NK-92 treated with Interleukin-12 subunit alpha and Interleukin-12 subunit beta, amount 100 ng/mL, for 24 hours (cell line): ENCODE measurements at places on chromosomes 6 and 20.

DNA sequence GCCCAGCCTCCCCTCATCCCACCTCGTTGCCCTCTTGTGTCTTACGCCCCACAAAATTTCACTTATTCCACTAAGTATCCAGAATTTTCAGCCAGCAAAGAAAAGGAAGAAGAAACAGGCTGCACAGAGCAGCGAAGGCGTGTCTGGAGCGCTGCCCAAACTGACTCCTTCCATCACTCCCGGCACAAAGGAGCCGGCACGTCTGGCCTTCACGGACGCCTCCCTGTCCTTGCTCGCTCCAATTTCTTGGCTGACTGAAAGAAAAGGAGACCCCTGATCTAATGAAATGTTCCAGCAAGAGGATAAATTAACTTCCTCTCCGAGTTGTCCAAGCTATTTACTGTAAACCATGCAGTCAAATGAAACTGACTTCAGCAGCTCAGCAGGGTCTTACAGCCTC, 152.3 kb upstream of the CDH4 start:
- DNase-seq = no peak

DNA sequence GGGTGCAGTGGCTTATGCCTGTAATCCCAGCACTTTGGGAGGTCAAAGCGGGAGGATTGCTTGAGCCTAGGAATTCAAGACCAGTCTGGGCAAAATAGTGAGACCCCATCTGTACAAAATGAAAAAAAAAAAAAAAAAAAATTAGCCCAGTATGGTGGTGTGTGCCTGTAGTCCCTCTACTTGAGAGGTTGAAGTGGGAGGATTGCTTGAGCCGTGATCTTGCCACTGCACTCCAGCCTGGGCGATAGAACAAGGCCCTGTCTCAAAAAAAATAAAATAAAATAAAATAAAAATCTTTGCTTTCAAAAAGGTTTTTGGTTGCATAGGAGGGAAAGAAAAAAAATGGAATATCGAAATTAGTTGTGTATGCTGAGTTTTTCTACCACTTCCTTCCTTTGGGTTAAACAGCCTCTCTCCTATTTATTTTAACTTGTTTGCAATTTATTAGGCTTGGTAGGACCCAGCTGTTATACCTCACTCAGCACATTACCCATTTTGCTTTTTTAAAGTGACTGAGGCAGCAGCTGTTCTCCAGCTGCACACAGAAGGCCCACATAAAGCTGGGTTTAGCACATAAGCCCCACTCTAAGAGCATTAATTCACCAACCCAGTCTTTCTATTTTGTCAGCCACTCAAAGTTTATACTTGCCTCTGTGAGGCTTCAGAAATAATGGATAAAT, 152.3 kb downstream of the ZFAND3 start:
- DNase-seq = no peak

DNA sequence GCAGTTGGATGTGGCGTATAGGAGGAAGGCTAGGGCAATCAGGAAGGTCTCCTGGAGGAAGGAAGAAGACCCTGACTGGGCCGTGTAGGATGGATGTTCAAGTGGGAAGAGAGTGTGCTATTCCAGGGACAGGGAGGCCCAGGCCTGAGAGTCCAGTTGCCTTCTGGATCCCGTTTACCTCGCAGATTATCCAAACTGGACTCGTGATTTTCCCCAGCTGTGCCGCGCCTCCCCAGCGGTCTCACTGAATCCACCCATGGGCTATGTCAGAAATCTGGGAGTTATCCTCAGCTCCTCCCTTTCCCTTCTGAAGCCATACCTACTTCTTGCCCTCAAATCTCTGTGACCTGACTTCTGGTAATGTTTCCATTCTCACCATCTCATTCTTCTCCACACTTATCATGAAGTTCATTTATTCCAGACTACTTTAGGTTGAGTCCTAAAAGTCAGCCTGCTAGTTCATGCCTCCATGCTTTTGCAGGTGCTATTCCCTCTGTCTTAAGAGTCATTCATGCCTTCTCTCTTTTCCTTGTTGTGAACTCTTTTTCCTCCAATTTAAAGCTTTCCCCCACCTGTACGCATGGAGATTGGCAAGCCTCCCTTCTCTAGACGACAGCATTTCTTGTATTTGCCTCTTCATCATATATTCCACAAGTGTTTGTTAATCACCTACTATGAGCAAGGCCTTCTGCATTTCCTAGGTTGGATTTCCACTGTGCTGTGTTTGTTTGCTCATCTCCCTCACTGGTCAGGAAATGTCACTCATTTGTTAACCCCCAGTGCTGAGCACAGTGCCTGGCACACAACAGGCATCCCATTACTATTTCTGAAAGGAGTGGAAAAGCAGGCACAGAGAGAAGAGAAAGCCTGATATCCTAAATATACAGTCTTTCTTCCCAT, 2.7 kb downstream of the SDCBP2 start:
- DNase-seq = no peak

DNA sequence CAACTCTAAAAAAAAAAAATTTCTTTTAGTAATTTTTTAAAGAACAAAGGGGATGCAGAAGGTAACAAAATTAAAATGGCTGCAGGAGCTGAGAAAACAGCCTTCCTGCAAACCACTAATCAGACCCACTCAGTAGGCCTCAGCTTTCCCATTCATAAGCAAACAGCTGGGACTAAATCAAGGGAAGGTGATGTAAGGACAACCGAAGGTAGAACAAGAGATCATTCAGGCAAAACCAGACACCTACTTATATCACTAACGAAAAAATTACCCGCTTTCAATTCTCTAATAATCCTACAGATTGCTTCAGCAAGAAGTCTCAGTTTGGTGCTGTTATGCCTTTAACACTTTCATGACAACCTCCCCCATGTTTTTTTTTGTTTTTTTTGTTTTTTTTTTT, 124.0 kb downstream of the ZMYND8 start:
- DNase-seq = no peak

DNA sequence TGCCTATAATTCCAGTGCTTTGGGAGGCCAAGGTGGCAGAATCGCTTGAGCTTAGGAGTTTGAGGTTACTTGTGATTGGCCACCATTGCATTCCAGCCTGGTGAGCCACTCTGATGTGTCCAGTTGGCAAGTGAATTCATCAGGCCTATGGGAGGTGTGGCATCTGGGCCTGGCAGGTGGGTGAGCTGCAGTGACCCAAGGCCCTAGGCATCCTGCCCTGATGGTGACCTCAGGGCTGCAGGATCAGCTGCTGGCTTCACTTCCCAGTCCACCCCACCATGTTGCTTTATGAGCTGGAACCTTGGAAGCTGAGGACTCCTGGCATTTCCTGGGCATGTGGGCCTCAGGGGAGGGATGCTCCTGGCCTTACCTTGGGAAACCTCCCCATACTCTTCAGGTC, 20.5 kb downstream of the RSPH9 start:
- DNase-seq = no peak

DNA sequence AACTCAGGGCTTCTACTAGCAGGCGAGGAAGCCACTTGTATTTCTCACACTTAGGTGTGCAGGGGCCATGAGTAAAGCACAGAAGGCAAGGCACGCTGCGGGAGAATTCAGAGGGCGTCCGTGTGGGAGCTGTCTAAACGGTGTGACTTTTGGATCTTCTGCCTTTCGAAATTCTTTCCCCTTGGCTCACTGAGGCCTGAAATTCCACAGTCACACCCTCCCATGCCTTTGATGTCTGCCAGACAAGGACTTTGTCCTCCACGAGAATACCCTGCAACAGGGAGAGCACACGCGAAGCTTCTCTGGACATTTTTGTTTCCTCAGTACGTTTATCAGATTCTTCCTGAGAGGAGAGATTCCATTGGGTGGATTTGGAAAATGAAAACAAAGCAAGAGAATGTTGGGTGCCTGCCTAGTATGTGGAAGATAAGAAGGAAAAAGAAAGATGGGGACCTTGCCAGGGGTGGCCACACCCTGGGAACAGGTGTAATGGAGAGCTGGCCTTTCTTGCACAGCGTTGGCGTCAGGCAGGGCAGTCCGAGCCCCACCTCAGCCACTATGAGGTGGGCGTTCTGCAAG, 235.7 kb downstream of the MYLK4 start:
- no peak for DNase-seq

- DNase-seq = no peak
Observed at GRCh38 chr6:153172815-153173214, 41.7 kb upstream of the RGS17 start.

DNA sequence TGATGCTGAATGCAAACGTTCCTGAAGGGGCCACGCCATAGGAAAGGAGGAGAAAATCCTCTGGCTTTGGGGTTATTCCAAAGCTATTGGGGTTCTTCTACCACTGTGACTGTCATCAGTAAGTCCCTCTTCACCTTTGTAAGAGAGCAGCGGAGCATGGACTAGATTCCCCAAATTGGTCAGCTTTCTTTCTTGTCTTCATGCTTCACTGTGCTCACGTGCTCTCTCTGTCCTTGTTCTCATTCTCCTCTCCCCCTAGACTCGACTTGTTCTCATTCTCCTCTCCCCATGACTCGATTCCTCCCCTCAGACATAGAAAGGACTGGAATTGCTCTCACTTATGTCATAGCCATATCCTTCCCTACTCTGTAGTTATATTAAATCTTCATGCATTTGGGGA, 54.8 kb upstream of the ADGRG6 start:
- no peak for DNase-seq

DNA sequence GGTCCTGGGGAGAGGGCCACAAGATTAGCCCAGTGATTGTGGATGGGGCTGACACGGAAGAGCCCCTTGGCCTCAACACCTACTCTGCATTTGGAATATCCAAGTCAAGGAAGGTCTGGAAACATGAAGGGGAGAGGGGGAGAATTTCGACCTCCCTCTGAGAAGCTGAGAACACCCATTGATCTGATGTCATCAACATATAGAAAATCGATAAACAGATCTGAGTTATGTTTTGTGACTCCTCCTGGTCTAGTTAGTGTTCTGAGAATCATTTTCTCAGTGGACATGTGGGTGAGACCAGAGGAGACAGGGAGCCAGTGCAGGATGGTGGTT, 108.0 kb downstream of the SLC22A3 start:
- DNase-seq = no peak
